ENCODE measurements at places on chromosomes 6 and 20.

DNA sequence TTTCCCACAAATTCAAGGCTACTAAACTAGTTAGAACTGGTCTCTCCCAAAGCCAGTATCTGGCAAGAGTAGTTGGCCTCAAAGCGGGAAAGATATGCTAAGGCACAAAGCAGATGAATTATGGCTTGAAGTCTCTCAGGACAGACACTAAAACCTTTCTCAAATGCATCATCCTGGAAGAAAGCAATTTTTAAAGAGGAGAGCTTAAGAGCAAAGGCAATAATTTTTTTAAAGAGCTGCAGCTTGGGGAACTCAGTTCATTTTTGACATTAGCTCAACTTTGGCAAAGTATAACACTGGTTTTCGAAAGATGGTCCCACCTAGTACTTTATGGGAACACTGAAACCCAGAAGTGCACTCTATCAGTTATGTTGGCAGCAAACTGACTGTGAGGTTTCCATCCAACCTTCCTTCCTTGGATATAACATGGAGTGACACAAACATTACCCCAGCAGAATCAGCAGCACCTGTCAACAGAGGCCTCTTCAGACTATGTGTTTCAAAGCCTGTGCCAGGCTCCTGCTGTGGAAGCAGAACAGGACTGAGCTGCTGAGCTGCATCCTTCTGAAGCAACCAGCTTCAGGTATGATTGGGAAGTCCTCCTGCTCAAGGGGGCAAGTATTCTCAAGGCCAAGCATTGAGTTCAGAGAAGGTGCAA, 852.3 kb upstream of the HS3ST5 start:
- no peak for DNase-seq

- no peak for DNase-seq
Measured at GRCh38 chr6:159875194-159875593, 15.6 kb upstream of the MAS1 start.

GRCh38 chr6:132483779-132484679, 28.9 kb downstream of the STX7 start:
- no peak for DNase-seq

DNA sequence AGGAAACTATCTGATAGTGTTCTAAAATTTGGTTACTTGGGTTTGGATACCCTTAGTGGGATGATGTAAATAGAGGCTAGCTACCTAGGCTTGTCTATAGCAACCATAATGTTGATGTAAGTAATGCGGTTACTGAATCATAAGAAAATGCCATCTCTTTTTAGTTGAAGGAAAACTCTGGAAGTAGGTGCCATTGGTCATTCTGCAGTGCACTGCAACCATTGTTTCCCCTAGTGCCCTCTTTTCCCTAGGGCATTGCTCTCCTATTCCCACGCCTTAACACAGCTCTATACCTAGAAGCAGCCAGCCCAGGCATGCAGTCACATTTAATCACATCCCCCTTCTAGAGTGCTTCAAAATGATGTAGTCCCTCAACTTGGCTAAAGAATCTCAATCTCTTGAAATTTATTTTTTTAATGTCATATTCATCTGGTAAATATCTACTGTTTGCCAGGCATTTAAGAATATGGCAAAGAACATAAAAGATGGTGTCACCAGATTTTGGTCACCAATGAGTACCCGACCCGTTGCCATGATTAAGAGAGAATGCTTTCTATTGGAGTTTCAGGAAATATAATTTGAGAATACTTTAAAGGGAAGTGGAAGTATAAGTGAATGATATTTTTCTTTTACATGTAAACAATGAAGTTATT, 10.4 kb downstream of the LOC128125822 start:
- DNase-seq: no peak

GRCh38 chr6:4316867-4317400, 181.6 kb upstream of the ECI2 start:
- DNase-seq: no peak

DNA sequence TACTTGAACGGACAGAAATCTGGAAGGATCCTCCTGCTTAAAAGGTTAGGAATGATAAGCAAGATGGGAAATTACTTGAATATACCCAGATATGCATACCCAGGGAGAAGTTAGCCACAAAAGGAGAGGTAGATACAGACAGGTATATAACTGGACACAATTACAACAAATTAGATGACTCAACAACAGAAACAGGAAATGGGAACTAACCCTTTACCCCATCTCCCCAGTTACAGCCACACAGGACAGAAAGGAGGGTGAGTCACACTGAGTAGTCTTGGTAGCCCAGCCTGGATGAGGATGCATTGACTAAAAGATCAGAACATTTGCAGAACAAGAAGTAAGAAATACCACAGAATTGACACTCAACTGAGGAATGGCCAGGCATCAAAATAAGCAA, 61.2 kb downstream of the C6orf52 start:
- DNase-seq: no peak

GRCh38 chr6:168858926-168859325, 394.7 kb downstream of the THBS2 start:
- DNase-seq: no peak

DNA sequence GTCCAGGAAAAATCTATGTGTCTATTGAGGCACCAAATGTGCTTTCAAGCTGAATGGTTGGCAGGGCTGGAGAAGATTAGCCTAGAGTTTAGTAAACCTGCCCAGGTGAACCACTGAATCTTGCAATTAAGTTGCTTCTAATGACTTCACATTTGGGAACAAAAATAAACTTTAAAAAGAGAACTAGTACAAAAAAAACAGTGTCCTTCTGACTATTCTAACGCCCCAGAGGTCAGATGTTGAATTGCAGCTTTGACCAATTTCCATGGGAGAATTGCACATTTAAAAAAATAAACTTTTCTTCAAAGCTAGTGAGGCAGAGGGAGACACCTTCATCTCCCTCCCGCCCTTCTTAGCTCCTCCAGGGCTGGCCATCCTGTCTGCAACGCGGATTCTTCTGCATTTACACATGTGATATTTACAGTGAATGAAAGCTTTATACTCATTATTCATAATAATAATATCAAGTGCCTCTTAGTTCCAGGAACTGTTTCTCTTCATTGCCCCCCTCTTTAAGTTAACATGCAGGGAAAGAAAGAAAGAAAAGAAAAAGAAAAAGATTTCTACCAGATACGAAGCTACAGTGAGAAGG, 270.2 kb downstream of the SMOC2 start:
- DNase-seq: no peak

- DNase-seq: no peak
Measured at GRCh38 chr6:1216488-1216974, 95.4 kb upstream of the FOXQ1 start.

- DNase-seq: no peak
Measured at GRCh38 chr6:70133246-70133645, 169.6 kb downstream of the COL9A1 start.

DNA sequence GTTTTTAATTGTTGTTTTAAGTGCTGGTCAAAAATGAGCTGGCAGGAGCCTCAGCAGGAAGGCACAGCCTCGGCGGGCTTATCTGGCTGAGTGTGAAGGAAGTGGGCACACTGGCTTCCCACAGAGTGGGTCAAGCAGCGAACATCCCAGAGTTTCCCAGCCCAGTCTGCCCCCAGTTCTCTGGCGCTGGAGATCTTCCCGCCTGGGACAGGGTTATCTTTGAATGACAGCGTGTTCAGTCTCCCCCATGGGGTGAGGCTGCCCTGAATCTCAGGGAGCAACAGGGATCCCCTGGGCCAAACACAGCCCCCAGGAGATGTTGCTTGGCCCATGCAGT, 122.2 kb upstream of the PTPN1 start:
- no peak for DNase-seq

DNA sequence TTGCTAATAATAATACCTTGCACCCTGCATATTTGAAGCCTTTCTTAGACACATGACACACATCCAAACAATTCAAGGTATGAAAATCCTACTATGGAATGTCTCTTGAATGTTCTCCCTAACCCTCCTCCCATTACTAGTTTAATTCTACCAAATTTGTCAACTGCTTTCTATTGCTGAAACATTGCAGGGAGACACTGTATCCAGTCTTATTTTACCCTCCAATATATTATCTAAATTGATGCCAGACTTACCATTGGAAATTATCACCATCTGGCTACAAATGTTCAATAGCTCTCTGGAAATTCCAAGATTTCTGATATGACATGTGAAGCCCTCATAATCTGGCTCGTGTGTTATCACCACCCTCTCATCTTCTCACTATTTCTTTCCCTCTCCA, 1027.3 kb upstream of the CITED2 start:
- DNase-seq: no peak

GRCh38 chr6:38182426-38182825, 362.9 kb downstream of the ZFAND3 start:
- no peak for DNase-seq

GRCh38 chr20:43936805-43937204, 22.2 kb downstream of the TOX2 start:
- no peak for DNase-seq

DNA sequence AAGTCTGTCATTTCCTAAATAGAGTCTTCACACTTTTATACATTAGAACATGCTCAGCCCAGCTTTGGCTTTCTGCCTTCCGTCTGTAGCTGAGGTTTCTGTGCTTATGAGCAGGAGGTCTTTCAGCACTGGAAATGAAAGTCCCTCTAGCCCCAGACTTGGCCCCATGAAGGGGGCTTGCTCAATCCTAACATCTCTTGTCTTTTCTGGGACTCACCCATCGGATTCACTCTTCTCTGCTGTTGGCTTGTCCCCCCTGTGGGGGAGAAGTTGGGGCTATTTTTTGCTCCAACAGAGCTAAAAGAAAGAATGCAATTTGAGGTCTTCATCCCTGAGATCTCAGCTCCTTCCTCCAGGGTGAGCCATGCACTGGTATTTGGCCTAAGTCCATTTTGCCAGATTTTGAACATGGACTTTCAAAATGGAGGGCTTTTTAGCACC, 177.7 kb downstream of the MRPL14 start:
- no peak for DNase-seq

DNA sequence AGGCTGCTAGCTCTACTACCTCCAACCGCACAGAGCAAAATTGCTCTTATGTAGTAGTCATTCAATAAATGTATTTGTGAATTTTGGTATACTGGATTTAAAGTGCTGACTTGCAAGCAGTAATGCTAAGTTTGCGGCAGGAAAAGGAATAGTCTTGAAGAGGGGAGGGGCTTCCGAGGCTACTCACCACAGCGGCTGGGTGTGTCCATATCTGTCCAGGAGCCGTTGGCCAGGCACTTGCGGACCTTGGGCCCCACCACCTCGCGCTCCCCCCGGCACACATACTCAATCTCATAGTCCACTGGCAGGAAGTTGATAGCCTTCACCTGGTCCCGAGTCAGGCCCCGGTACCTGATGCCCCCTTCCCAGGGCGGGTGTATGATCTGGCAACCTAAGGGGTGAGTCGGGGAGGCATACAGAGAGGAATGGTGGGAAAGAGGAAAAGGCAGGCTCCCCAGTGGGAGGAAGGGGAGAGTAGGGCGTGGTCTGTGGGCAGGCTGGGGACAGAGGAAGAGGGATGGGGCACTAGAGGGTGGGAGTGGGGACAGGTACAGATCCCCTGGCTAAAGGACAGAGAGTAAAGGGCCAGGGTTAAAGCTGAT, 1.7 kb downstream of the GABBR1 start:
- no peak for DNase-seq
